ENCODE measurements at places on chromosomes 13 and 19. TPM values are rescaled to one million over a fixed set of nuclear protein-coding genes. Genes with fewer than 3 reads are reported as not detected.

GRCh38 chr19:38551450-38551813, 66.3 kb downstream of the MAP4K1 start:
- DNase-seq, result no peak

- no peak for DNase-seq
Measured at GRCh38 chr13:48220592-48220980, 12.4 kb upstream of the ITM2B start.

Gene GAPDHS
- not detected for polyA plus RNA-seq

Gene ZNF223
- polyA plus RNA-seq, result 1.6 TPM

Gene STOML3
- polyA plus RNA-seq, result not detected

- DNase-seq, result no peak
Measured at GRCh38 chr13:43883631-43884030, 3.9 kb downstream of the LACC1 start.

- no peak for DNase-seq
Measured at GRCh38 chr13:42367831-42368230, 95.9 kb downstream of the AKAP11 start.

- DNase-seq, result peak; percentile 39
Measured at GRCh38 chr13:46721054-46721453, 75.9 kb downstream of the ESD start.

Gene GPR183
- polyA plus RNA-seq, result 0.67 TPM

GRCh38 chr19:53912653-53913052, 3.6 kb downstream of the CACNG7 start:
- no peak for DNase-seq

DNA sequence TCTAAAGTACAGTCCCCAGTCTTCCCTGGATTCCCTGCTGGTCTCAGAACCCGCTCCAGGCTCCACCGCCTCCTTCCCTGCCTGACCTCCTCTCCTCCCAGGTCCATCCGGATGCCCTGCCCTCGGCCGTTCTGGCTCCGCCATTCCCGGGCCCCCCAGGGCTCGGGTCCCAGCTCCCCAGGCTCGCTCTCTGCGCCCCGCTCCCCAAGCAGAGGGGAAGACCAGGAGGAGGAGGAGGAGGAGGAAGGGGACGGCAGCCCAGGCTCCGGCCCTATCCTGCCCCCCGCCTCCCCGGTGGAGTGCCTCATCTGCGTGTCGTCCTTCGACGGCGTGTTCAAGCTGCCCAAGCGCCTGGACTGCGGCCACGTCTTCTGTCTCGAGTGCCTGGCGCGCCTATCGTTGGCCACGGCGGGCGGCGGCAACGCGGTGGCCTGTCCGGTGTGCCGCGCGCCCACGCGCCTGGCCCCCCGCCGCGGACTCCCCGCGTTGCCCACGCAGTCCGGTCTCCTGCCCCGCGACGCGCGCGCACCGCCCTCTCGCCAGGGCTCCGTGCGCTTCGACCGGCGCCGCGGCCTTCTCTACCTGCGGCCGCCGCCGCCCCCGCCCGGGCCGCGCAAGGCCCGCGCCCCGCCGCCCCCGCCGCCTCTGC, 647 bp downstream of the RNF225 start:
- no peak for DNase-seq

Gene CADM4
- 4.7 TPM for polyA plus RNA-seq

GRCh38 chr13:93882086-93882651, 597.3 kb downstream of the DCT start:
- no peak for DNase-seq

GRCh38 chr19:35442091-35442490, 6.0 kb upstream of the FFAR2 start:
- DNase-seq, result peak; percentile 42

DNA sequence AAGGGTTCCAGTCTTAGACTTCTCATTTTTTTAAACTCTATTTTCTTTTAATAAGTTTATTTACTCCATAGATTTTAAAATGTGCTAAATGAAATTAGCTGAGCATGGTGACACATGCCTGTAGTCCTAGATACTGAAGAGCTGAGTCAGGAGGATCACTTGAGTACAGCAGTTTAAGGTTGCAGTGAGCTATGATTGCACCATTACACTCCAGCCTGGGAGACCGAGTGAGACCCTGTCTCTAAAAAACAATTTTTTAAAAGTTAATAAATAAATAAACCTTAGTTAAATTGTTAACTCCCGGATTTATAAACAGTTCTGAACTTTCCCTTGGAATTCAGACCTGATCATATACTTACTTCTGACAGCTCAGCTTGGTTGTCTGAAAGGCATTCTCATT, 32.5 kb downstream of the PCDH20 start:
- DNase-seq, result no peak

DNA sequence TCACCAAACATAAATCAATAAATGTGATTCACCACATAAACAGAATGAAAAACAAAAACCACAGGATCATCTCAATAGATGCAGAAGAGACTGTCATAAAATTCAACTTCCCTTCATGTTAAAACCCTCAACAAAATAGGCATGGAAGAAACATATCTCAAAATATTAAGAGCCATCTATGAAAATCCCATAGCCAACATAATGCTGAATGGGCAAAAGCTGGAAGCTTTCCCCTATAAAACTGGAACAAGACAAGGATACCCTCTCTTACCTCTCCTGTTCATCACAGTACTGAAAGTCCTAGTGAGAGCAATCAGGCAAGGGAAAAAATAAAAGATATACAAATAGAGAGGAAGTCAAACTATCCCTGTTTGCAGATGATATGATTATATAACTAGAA, 806.1 kb upstream of the MIR17HG start:
- DNase-seq, result no peak

Gene SYT5
- polyA plus RNA-seq, result not detected

Gene FGF21
- 0.06 TPM for polyA plus RNA-seq

Gene ERICH4
- 0.09 TPM for polyA plus RNA-seq

DNA sequence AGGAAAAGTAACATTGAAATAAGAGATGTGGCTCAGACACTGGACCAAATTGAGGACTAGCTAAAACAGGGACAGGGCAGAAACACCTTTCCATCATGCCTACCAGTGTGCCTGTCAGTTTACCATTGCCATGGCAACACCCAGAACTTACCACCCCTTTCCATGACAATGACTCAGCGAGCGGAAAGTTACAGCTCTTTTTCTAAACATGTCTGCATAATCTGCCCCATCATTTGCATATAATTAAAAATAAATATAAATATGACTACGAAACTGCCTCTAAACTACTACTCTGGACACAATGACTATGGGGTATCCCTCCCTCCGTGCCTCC, 96.0 kb downstream of the UBL3 start:
- DNase-seq, result no peak

- no peak for DNase-seq
Measured at GRCh38 chr13:84946192-84946591, 853.0 kb downstream of the SLITRK6 start.

Gene SERPINE3
- polyA plus RNA-seq, result not detected

DNA sequence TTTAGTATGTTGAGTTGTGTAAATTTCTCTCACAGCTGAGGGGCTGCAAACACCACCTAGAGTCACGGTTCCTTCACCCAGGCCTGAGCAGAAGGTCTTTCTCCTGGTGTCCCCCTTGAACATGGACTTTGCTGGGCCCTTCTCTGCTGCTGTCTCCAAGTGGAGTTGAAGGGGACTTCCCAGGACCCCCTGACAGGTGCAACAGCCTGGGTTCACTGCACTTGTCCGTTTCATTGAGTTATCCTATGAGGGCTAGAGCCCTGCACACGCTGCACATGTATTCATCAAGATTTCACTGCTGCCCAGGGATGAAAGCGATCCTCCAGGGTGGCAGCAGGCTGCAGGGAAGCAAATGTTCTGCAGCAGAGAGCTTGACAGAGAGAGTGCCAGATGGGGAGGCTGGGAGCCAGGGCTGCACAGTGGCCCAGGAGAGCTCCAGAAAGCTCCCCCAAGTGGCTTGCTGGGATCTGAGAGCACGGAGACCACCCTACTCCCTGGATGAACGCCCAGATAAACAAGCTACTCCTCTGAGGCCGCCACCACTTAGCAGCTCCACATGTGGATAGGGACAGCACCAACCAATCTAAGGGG, 10.3 kb downstream of the TMEM272 start:
- DNase-seq, result no peak

DNA sequence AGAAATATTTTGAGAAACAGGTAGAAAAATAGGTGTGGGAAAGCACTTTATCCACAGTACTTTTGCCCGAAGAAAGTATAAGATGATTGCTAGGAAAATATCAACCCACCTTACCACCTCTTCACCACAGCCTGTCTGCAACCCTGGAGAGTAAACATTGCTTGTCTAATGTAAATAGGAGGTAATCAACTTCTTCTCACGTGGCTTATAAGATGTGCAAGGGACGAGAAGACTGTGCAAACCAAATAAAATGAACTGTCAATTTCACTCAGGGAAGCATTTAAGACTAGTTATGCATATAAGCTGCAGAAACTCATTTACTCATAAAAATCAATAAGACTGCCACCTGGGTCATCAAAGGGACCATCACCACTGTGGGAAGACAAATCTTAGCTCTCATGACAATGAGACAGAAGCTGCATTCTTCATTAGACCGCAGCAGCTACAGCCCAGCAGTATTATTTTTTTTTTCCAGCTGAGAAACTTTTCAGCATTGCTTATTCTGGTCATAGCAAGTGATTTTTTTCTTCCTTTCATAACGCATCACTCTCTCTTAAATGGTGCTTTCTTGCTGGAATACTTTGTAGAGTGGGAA, 807.7 kb upstream of the GPC6 start:
- no peak for DNase-seq

Gene ATP1A3
- polyA plus RNA-seq, result not detected

- DNase-seq, result no peak
Measured at GRCh38 chr13:41274881-41275280, 11.5 kb upstream of the MTRF1 start.

GRCh38 chr13:102394158-102395053, 7.4 kb downstream of the FGF14 start:
- DNase-seq, result peak; percentile 95

DNA sequence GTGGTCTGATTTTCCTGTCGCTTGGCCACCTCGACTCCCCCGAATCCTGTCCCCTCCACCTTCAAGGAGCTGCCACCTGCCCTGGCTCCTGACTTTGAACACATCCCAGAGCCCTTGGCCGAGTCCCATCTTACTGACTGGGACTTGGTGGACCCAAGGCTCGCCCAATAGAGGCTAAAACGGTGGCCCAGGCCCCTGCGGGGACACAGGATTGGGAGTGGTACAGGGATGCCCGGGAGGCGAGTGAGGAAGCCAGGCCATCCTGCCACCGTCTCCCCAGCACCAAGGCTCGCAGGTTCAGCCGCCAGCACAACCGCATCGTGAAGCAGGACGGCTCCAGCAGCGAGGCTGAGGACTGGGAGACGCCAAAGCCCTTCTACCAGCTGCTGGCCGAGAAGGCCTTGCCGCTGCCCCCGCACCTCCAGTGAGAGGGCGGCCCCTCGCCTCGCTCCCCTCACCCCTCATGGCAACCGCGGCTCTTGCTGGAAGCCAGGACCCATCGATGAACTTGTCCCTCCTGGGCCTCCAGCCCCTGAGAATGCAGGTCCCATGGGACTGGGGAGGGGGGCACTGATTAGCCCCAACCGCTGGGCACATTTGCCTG, 5.3 kb downstream of the SIX5 start:
- DNase-seq, result no peak

Gene ZNF90
- polyA plus RNA-seq, result 0.27 TPM

DNA sequence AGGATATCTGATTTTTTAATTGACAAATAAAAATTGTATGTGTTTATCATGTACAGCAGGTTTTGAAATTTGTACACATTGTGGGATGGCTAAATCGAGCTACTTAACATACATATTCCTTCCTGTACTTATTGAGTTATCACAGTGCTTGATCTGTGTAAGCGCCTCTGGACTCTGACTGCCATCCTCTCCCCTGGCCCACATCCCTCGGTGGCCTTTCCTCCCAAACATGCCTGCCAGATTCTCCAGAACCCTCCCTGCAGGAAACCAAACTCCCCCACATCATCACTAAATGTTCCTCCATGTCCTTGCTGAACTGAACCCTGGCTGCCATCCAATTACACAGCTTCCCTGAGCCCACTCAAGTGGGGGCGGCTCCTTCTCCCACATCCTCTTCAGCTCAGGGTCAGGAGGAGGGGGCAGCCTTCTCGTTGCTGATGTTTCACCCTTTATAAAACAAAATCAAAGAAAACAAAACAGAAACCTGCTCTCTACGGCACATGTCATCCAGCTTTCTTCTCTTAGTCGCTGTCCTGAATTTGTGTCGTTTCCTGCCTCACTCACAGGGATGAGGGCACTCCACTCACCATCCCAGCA, 97.1 kb upstream of the SPATA13 start:
- DNase-seq, result no peak

DNA sequence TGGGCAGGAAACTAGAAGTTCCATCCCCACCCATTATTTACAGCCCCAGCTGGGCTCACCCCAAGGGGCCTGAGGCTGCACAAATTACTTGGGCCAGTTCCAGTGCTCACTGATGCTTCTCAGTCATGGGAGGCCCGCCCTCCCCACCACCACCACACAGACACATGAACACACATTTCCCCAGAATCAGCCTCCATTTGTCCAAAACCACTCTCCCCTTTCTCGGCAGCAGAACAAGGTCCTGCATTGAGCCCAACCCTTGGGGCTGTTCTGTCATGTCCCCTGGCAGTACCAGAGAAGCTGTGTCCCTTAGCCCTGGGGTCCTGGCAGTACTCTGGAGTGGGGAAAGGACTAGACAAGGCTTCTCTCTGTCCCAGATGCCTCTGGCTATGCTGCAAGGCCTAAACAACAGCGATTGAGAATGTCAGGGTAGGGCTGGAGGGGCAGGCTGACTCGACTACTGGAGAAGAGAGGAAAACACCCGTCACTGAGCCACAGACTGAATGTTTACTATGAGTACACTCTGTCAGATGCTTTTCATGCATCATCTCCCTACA, 21.8 kb downstream of the SAMD4B start:
- peak; percentile 77 for DNase-seq

GRCh38 chr19:38304866-38305429, 897 bp downstream of the C19orf33 start:
- no peak for DNase-seq

DNA sequence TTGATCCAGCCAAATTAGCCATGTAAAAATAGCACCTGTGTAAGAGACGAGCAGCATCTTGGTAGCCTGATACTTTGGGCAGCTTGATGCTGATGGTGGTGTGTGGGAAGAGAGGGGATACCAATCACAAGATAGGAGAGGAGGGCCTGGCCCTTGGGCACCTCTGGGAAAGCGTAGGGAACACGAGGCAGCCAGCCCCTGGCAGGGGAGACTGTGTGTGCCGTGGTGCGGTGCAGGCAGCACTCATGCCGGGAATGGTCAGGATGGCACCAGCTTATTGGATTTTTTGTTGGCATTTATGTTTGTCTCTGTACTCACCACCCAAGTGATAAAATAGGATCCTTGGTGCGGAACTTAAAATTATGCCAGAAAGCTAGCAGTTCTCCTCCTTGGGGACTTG, 10.2 kb downstream of the SIGLEC8 start:
- DNase-seq, result no peak

- no peak for DNase-seq
Measured at GRCh38 chr13:38950987-38951386, 39.6 kb downstream of the STOML3 start.
